ENCODE measurements at places on chromosomes 12 and 14.

GRCh38 chr14:92590941-92591340 is 77.4 kb downstream of the RIN3 start:
- no peak for DNase-seq

DNA sequence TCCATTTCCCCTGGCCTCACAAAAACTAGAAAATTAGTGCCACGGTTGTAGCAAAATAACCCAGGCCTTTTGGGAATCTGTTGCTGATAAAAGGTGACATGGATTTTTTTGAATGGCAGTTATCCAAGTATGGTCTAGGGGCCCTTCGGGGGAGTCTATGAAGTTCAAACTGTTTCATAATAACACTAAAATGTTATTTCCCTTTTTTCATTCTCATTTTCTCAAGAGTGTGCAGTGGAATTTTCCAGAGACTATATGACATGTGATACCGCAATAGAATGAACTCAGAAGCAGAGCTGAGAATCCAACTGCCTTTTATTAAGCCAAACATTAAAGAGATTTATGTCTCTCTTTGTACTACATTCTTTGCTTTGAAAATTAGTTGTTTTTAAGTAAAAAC is 26.9 kb downstream of the GSTZ1 start:
- DNase-seq: no peak

DNA sequence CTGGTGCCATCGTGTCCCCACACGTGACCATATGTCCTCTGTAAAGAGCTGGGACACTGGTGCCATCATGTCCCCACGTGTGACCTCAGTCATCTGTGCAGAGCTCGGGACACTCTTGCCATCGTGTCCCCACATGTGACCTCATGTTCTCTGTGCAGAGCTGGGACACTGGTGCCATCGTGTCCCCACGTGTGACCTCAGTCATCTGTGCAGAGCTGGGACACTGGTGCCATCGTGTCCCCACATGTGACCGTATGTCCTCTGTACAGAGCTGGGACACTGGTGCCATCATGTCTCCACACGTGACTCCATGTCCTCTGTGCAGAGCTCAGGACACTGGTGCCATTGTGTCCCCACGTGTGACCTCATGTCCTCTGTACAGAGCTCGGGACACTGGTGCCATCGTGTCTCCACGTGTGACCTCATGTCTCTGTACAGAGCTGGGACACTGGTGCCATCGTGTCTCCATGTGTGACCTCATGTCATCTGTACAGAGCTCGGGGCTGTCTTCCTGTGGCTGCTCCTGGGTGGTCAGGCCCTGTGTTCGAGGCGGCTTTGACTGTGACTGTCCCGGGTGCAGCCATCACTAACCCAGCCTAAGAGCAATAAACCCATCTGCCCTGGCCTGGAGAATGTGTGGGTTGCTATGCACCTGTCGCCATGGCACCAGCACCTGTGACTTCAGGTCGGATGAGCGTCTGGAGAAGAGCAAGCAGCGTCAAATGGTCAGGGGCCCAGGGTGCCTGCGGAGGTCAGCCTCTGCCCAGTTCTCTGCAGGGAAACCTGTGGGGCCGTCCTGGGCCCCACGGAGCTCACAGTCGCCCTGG is 334.4 kb downstream of the ADGRD1 start:
- DNase-seq: peak; percentile 64

DNA sequence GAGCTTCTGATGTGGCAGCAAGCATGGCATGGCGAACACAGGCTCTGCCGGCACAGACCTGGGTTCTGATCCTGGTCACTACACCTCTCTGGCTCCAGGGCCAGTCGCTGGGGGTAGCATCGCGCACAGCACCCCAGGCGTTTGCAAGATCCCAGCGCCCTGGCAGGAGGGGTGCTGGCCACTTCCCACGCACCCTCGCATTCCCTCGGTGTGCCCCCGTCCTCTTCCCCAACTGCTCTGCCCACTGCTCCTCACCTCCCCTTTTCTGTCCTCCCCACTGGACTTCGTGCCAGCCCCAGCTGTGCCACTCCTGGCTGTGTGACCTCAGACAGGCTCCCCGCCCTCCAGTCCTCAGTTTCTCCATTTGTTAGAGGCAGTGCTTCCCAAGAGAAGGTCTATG is 2.8 kb downstream of the CDK2AP1 start:
- no peak for DNase-seq

GRCh38 chr14:60339571-60339970 is 90.5 kb downstream of the PPM1A start:
- no peak for DNase-seq

GRCh38 chr12:107632246-107632645 is 53.4 kb upstream of the PWP1 start:
- no peak for DNase-seq

DNA sequence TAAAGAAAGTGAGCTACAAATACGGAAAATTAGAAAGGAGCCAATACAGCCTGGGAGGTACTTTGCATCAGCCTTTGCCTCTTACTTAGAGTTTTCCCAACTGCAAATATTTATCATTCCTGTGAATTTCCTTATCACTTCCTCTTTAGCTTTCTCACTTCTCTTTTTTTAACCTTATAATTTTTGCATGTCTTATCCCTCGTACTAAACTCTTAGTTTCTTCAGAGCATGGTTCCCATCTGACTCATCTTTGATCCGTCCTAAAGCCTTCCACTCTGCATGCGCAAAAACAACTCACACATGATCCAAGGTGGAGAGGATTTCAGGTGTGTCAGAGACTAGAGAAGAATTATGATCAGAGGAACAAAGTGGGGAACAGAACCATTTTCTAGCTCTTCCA is 9.6 kb upstream of the SNAPC1 start:
- no peak for DNase-seq

- DNase-seq: peak; percentile 8
Measured at GRCh38 chr14:84250893-84251292, 1279.1 kb upstream of the FLRT2 start.

GRCh38 chr14:56237398-56237797 is 119.2 kb downstream of the PELI2 start:
- DNase-seq: no peak

- DNase-seq: peak; percentile 35
Measured at GRCh38 chr14:105165761-105166485, 2.7 kb downstream of the JAG2 start.

DNA sequence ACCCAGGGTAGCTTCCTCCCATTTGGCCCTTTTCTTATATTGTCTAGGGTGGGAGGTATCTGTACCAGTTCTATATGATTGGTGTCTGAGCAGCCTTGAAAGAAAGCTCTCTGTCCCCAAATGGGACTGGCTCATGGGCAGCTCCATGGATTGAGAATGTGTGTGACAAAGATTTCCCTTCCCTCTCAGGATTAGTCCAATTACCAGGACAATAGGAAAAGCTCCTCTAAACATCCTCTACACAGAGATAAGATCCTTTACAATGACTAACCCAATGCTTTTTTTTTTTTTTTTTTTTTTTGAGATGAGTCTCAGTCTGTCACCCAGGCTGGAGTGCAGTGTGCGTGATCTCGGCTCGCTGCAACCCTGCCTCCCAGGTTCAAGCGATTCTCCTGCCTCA is 112.1 kb downstream of the SLC35F4 start:
- no peak for DNase-seq

DNA sequence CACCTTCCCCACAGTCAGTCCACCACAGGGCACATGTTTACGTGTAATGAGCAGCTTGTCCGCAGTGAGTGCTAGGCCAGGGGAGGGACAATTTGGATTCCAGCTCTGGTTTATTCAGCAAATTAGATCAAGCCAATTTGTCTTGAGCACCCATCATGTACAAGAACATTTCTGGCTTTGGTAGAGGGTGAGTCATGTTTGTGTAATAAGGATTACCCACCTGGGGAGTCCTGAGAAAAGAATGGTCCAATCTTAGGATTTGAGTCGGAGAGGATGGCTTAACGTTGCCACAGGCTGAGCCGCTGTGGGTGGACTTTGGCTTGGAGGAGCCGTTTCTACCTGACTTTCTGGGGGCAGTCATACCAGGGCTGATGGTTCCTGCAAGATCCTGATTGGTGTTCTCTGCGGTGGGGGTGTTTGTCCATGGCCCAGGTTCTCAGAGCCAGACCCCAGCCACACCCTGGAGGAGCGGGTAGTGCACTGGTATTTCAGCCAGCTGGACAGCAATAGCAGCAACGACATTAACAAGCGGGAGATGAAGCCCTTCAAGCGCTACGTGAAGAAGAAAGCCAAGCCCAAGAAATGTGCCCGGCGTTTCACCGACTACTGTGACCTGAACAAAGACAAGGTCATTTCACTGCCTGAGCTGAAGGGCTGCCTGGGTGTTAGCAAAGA is 143.7 kb downstream of the SMOC1 start:
- DNase-seq: no peak

DNA sequence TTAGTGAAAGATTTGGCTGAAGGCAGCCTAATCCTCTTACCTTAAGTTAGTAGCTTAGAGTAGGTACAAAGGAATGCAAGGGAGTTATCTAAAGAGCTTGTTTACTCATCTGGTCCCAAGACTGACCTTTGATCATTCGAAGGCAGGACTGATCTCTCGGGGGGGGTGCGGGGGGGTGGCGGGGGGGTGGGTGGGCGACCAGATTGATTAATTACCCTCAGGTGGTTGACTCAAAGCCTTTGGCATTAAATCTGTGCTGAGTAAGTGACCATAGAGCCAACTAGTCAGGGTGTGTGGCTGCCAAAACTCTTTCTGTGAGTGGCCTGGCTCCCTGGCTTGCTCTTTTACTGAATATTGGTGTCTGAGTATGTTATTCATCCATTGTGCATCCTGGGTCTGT is 731.9 kb upstream of the FBXO33 start:
- no peak for DNase-seq

DNA sequence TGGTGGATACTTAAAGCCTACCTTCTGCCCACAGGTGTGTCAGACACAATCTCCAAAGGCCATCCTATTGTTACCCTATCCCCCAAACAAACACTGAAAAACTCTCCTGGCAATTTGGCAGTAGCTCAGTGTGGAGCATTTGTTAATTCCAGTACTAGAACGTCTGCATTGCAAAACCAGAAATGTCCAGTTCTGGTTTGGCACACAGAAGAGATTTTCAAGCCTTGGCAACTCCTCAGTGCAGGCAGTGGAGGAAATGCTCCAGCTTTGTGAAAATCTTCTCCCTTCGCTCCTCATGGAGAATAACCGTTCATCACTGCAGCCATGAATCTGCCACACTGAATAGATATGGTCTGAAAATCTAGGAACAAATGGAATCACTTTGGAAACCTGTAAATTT is 5.3 kb upstream of the SOCS2 start:
- DNase-seq: no peak

- DNase-seq: no peak
Measured at GRCh38 chr14:104885031-104885972, 20.2 kb downstream of the CEP170B start.

DNA sequence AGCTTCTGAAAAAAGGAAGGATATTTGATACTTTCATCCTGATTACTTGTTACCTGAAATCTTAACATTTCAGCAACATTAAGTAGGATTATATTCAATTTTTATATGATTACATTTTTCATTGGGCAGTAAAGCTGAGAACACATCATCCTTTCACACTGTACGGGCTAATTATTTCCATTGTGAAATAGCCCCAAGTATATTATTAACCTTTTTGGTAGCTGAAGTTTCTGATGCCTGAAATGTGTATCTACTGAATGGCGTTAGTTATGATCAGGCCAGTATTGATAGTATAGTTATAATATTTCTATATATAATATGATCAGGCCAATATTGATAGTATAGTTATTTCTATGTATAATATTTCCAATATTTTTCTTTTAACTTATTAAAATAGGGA is 10.1 kb downstream of the SPATS2 start:
- DNase-seq: no peak

DNA sequence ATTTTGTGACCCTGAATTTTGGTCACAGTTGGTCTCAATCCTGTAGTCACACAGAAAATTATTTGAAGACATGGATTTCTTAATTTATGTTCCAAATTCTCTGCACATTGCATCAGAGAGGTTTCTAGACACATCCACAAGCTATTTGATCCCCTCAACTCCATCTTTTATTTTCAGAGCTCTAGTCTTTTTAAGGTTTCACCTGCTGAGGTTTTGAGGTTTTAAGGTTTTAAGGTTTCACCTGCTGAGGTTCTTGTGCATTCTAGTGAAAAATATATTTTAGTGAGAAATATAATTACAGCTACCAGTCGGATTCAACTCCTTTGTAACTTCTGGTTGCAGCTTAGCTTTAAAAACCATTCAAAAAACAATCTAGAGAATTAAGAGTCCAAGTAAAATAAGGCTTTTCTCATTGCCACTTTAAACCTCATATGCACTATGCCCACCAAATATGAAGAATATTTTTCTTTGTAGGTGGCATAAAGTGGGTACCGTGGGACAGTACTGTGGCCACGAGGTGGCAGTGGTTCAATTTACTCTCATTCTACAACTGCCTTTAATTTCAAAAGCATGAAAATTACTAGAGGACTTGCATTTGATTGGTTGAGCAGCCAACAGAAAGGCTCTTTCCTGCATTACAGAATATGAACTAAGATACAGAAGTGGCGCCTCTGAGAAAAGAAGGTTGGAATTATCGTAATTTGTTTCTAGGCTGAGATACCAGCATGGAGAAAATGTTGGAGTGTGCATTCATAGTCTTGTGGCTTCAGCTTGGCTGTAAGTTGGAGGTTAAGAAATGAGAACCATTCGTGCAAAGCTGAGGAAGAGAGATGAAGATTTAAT is 366.5 kb upstream of the OR4E1 start:
- DNase-seq: peak; percentile 28

Data from DMS53 (cell line).